ENCODE measurements at places on chromosomes 6 and 20.

DNA sequence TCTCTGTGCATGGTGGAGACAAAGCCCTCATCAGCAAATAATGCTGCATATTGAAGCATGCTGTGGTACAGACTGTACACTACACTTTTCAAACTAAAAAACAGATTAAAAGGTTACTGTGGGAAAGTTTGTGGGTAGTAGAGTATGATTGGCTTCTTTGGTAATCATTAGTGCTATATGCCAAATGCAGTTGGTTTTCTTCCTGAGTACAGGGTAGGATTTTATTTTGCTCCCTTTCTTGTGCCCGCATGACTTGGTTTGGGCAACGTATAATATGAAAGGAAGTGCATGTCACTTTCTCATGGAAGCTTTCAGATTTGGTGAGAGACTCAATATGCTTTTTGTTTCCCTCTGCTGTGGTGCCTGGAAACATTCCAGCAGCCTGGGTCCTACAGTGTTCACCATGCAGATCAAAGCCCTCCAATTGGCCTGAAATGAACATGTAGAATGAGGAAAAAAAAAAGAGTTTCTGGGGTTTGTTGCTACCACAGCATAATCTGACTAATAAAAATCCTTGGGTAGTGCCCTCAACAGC is 270.7 kb upstream of the ADGRB3 start:
- no peak for DNase-seq

- no peak for DNase-seq
These were observed 47.0 kb upstream of the DST start for GRCh38 chr6:56689663-56690062.

GRCh38 chr20:12305188-12305950 is 387.7 kb downstream of the BTBD3 start:
- peak; percentile 3 for DNase-seq

DNA sequence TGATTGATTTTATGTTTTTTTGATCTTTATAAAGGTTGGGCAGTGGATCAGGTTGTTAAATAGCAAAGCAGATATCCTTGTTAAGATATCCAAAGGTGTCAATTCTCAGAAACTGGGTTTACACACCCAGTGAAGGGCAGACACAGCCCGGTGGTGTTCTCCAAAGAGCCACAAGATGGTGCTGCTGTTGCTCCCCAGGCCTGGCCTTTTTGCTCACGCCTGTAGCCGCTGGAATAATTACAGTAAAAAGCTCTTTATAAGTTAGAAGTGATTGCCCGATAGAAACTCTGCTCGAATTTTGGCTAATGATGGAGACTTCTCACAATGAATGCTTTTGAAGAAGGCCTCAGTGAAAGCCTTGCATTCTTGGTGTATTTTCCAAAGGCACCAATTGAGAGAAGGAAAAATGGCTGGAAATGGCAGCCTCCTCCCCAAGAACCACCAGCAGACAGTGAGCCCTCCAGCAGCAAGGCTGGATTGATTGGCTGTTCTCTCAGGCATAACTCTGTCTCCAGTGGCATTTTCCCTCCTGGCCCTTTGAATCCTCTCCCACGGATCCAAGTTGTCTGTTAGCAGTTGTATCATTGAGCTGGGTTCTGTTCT is 120.5 kb upstream of the CHD6 start:
- peak; percentile 55 for DNase-seq

DNA sequence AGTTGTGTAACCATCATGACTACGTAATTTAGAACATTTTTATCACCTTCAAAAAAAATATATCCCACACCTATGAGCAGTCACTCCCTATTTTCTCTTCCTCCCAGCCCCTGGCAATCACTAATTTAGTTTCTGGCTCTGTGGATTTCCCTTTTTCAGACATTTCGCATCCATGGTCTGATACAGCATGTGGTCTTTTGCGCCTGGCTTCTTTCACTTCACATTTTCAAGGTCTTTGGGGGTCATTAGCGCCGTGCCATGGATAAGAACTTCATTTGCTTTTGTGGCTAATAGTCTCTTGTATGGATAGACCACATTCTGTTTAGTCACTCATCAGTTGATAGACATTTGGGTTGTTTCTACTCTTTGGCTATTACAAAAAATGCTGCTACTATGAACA is 44.9 kb upstream of the DUSP22 start:
- no peak for DNase-seq

GRCh38 chr6:24903681-24904080 is 32.1 kb downstream of the RIPOR2 start:
- DNase-seq = no peak

GRCh38 chr6:6875818-6876470 is 231.8 kb upstream of the RREB1 start:
- DNase-seq = peak; percentile 76

GRCh38 chr6:151539506-151540268 is 45.9 kb downstream of the CCDC170 start:
- DNase-seq = no peak

DNA sequence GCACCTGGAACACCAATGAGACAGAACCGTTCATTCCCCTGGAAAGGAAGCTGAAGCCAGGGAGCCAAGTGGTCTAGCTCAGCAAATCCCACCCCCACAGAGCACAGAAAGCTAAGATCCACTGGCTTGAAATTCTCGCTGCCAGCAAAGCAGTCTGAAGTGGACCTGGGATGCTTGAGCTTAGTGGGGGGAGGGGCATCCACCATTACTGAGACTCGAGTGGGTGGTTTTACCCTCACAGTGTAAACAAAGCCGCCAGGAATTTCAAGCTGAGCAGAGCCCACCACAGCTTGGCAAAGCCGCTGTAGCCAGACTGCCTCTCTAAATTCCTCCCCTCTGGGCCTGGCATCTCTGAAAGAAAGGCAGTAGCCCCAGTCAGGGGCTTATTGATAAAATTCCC is 53.1 kb downstream of the KIF16B start:
- no peak for DNase-seq

GRCh38 chr6:157774153-157775135 is 48.6 kb upstream of the SNX9 start:
- DNase-seq = no peak

DNA sequence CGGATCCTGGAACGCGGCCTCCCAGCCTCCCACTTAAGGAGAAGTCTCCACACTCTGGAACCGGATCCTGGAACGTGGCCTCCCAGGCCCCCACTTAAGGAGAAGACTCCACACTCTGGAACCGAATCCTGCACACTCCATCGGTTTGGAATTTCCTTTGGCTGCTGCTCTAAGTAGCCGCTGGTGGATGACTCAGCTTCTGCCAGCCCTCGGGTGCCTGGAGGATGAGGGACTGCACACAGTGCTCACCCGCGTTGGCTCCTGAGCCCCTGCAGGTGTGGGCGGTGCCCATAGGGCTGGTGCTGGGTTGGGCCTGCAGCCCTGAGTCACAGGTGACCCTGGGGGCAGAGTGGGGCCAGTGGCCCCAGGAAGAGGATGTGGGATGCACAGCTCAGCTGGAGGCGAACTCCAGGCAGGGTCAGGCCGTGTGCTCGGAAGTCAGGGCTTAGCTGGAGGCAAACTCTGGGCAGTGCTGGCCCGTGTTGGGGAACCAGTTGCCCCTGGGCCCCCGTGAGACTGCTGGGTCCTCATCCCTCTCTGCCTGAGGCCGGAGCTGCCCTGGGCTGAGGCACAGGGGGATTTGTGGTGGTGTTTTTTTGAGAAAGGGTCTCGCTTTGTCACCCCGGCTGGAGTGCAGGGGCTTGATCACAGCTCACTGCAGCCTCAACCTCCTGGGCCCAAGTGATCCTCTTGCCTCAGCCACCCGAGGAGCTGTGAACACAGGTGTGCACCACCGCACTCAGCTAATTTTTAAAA is 13.9 kb upstream of the TNFRSF6B start:
- peak; percentile 98 for DNase-seq

- no peak for DNase-seq
These were observed 641 bp downstream of the DBNDD2 start for GRCh38 chr20:45408646-45409213.

DNA sequence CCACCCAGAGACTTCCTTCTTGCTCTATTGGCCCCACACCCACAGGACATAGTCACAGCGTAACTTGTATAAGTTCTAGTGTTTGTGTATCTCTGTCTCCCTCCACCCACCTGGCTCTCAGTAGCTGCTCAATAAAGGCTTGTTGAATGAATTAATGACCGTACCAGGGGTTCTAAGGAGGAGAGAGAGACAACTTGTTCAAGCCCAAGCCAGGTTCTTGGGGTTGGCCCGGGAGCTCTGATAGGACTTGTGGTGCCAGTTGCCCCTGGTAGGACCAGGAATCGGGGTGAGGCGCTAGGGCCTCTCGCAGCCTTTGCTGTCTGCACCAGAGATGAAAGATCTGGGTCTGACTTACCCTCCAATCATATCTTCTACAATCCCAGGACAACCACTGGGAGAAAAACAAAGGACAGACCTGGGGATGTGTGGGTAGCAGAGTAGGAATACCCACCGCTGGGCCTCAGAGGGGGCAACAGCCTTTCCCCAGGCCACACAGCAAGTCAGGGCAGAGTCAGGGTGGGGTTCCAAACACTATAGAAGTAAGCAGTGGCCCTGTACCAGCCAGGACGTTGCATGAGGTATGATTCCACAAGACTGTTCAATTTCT is 5.3 kb upstream of the TGM2 start:
- no peak for DNase-seq

GRCh38 chr6:107711412-107712236 is 112.5 kb downstream of the SCML4 start:
- no peak for DNase-seq

DNA sequence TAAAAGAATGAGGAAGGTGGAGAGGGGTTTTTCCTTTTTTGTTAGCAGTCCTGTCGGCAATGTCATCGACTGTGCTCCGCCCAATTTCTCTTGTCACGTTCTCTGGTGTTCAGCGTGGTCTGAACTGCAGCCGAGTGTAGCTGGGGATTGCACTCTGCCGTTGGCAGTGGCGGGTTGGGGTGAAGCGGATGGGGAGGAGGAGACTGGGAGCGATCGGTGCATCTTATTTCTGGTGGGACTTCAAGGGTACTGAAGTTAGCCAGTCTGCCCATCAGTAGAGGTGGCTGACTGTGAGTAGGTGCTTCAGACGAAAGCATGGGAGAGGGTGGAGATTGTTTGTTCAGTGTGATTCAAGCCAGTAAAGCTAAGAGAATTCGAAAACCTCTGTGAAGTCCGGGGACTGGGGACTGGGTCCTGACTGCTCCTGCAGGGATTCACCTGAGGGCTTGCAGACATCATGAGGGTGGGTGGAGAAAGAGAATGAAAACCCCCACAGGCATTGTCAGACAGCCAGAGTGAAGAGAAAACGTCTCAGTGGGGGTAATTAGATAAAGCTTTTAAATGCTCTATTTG is 5.1 kb downstream of the RREB1 start:
- DNase-seq = no peak

DNA sequence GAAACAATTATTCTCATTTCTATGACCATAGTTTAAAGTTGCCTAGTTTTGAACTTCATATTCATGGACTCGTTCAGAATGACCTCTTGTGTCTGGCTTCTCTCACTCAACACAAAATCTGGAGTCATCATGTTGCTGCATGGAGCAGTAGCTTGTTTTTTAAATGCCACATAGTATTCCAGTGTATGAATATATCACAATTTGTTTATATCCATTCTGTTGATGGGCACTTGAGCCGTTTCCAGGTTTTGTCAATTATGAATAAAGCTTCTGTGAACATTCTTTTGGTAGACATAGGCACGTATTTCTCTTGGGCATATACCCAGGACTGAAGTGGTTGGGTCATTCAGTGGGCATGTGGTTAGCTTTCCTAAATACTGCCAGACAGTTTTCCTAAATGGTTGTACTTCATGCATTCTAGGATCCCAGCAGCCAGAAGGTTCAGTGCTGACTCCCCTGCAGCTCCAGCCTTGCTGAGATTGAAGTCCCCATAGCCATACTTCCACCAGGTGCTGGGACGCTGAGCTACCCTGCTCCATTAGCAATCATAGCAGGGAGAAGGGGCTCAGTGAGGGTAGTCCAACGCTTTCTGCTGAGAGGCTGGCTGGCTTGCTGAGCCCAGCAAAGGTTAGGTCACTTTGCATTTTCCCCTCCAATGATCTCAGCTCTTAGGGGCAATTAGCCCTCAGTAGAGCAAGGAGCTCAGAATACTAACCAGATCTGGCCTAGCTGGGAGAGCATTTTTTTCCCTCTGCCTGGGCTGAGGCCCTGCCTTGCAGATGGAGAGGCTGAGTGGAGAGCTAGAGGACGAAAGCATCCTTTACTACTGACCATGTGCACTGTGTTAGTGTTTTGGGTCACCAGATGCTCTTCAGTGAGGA is 35.7 kb upstream of the CTNNBL1 start:
- no peak for DNase-seq

DNA sequence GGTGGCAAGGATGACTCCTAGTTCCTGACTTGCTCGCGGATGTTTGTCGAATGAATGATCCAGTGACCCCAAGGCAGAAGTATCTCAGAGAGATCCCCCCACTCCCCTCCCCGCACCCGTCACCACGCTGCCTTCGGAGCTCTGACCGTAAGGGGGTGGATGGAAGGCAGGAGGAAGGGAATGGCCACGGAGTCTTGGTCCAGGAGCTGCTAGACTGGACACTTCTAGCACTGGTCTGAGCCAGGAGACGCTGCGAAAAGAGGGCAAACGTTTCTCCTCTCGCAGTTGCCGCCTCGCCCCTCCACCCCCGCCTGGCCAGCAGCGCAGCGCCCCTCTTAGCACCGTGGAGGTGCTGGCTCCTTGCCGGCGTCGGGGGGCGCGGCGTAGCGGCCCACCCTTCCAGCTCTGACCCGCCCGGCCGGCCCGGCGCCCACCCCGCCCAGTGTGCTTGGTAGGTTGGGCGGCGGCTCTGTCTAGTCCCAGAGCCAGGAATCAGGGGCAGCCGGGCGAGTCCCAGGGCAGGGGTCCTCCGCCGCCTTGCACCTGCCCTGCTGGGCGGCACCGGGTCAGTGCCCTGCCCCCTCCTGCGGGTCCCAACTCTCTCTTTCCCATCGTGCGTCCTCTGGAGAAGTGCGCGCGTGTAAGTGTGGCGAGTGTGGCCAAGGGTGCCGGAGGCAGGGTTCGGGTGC is 2.4 kb upstream of the DBNDD2 start:
- DNase-seq = peak; percentile 22

- no peak for DNase-seq
These were observed 26.2 kb downstream of the TTBK1 start for GRCh38 chr6:43269273-43270007.

- no peak for DNase-seq
These were observed 34.1 kb downstream of the RAB44 start for GRCh38 chr6:36731622-36732310.

GRCh38 chr6:62283796-62284411 is 2.1 kb downstream of the KHDRBS2 start:
- DNase-seq = peak; percentile 22
